ENCODE measurements at places on chromosomes 5 and 9. TPM values are rescaled to one million over a fixed set of nuclear protein-coding genes. Genes with fewer than 3 reads are reported as not detected.

The DELE1 gene
- total RNA-seq: 88.3 TPM

The SAXO1 gene
- total RNA-seq: not detected

The PCDHGB6 gene
- 11.5 TPM for total RNA-seq

The GABBR2 gene
- total RNA-seq: not detected

The HRH2 gene
- 1.1 TPM for total RNA-seq

The CDC25C gene
- total RNA-seq: not detected

The CCDC152 gene
- total RNA-seq: 0.41 TPM

The CNTLN gene
- 18.2 TPM for total RNA-seq

The ADGRD2 gene
- total RNA-seq: not detected

The CD14 gene
- total RNA-seq: 20.8 TPM

The DNAI1 gene
- total RNA-seq: not detected

The CDX1 gene
- not detected for total RNA-seq

The PCDHGA4 gene
- total RNA-seq: 11.3 TPM

The IL6ST gene
- 301 TPM for total RNA-seq

The PCDH12 gene
- total RNA-seq: 6.2 TPM

The DIRAS2 gene
- total RNA-seq: 0.33 TPM

The SHOC1 gene
- not detected for total RNA-seq

The PCDHA11 gene
- total RNA-seq: 0.71 TPM

The ARSI gene
- total RNA-seq: 1.4 TPM

The FBXW2 gene
- total RNA-seq: 35.6 TPM

The PLPP7 gene
- 14.3 TPM for total RNA-seq

The TMEM8B gene
- total RNA-seq: 7.1 TPM

The NEUROG1 gene
- total RNA-seq: not detected

Measured in sigmoid colon (tissue), 7 donors.